ENCODE measurements at places on chromosomes 2 and 18.

GRCh38 chr18:58755304-58756010, 84.2 kb downstream of the MALT1 start:
- no peak for DNase-seq

GRCh38 chr2:155643056-155643775, 689.3 kb downstream of the NR4A2 start:
- no peak for DNase-seq

DNA sequence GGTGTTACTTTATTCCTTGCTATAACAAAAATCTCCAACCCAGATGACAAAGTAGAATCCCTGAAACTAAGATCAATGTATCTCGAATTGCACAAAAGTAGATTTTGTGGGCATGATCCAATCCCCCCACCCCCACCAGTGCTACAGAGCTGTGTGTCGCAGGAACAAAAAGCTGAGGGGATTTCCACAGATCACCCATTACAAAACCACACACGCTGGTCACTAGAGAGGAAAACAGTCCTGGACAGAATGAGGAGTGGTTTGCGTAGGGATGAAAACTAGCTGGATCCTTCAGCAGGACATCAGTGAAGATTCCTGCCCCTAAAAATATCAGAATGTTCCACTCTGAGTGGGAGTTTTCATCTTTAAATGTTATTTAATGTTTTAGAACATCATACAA, 165.3 kb upstream of the STK17B start:
- DNase-seq, result no peak

DNA sequence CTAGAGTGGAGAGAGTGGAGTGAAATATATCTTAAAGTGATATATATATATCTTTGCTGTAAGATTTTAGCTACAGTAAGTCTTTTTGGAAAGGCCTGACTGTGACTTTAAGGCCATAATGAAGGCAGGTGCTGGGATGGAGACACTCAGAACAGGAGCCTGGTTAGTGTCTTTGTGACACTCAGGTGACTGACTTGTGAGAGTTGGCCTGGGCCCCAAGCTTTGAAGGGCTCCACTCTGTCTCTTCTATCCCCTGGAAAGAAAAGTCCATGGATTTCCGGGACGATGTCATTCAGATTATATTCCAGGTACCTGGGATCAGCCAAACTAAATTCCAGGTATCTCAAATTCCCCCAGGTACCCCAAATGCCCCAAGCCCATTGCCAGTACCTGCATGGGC, 276.6 kb downstream of the PDE11A start:
- DNase-seq, result no peak

DNA sequence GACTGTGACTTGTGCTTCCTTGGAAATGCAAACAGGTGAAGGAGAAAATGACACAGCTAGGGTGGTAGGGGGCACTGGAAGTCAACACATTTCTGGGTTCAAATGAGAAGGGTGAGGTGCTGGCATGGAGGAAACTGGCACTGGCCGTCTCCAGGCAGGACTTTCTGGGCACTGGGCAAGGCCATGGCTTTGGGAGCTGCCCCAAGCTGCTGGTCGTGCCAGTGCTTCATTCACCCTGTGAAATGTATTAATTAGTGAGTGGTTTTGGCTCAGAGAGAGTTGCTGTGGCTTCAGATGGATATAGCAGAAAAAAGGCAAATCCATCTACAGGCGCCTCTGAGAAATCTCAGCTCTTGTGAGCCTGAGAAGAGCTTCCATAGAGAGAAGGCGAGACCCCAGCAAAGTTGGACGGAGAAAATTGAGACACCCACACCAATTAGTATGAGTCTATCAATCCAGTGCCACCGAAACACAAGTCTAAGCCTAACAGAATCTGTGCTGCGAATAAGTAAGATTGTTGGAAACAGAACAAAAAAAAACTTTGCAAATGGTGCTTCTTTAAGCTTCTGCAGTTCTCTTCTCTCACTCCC, 202.1 kb upstream of the TNP1 start:
- DNase-seq, result no peak

- DNase-seq, result no peak
These were observed 83.4 kb downstream of the TTC27 start for GRCh38 chr2:32711219-32711618.

DNA sequence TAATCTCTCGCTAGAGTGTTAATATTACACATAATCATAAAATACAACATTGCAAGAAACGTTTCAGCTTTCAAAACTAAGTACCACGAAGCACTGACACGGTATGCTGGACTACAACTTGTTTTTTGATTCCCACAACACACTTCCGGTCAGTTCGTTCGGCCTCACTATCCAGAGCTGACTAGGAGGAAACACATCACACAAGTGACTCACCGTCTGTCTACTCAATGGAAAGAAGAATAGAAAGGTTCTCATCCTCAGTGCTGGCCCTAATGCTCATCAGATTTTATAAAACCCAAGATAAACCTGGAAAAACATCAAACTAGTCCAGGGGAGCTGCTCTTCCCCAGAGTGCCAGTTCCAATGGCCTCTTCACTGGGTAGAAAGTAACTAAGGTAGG, 42.9 kb downstream of the ZNF385B start:
- no peak for DNase-seq

DNA sequence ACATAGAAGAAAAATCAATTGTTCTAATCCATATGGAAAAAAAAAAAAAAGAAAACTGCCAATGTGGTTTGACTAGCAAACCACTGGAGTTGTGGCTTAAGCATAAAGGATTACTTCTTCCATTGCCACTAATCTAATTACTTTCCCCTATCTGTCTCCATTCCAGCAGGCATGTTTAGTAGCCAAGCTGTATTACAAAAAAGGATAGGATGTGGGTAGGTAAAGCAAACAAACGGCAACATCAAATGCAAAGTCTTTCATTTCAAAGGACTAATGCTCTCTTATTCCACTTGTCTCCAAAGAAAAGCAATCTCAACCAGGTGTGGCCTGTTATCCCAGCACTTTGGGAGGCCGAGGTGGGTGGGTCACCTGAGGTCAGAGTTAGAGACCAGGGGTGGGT, 36.5 kb downstream of the SLC8A1 start:
- DNase-seq, result no peak

GRCh38 chr2:240503848-240504247, 53.9 kb downstream of the ANKMY1 start:
- no peak for DNase-seq

DNA sequence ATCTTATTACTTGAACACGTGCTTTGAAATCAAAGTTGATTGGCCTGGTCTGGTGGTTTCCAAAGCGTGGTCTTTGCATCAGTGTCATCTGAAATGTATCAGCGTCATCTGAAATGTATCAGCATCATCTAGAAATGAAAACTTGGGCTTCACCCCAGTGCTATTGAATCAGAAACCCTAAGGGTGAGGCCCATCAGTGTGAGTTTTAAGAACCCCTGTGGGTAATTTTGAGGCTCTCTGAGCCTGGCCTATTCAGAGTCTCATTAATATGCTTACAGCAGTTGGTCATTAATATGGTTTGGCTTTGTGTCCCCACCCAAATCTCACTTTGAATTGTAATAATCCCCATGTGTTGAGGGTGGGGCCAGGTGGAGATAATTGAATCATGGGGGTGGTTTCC, 85.2 kb downstream of the NYAP2 start:
- DNase-seq, result no peak

- no peak for DNase-seq
These were observed 64.5 kb downstream of the DYSF start for GRCh38 chr2:71517851-71518250.

DNA sequence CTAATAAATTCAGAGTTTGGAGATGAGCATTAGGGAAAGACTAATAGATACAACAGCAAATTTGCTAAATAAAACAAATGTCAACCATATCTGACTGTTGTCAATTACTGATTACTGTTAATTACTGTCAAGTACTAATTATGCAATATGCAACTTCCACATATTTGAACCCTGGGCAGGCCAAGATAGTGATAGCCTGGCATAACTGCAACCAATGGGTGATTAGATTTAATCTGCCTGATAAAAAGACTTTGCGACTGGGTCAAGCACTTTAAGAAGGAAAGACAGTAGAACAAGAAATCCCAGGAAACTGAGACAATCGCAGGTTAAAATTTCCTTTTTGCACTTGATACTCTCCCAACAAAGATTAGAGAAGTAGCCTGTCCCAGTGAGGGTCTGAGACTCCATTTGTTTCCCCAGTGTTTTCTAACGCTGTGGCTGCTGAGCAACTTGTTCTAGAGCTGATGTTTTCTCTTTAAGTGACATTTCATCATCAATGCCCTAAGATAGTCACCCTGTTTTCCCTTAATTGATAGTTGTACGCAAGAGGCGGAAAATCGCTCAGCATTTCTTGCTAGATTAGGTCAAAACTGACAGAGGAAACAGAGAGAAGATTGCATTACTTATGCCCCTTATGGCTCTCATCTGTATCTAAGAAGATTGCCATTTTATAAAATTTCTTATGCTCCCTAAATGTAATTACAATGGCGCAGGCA, 17.8 kb downstream of the ARHGAP15 start:
- no peak for DNase-seq

DNA sequence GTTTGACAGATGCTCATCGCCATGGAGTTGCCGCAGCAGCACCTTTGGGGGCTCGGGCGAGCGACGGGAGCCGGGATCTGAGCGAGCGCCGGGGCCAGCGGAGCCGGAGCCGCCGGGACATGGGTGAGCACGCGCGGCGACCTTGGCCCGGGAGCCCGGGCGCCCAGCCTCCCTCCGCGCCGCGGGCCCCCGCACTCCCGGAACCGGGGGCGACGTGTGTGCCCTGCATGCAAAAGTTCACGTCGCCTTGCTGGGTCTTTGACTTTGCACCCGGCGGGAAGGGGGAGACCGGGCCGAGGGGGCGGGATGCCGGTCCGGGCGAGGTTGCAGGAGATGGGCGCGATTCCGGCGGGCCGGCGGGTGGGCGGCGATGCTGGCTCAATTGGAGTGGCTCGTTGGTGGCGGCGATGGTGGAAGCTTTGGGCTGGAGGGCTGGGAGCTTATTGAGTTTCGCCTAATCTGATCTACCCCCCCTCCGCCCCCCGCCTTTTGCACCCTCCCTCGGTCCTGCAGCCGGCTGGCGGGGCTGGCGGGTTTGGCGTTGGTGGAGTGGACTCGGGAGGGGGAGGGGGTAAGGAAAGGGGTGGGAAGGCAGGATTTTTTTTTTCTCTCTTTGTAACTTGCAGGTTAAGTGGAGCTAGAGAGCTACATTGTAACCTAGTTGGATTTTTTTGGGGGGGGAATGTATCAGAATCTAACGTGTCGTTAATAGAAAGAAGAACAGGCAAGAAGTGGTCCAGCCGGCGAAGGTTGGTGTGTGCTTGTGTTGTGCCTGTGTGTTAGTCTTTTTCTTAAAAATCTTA, at the start of gene SETBP1:
SETBP1 (plus strand) TSS at position 616 of the 803 bp plus-strand sequence. CDS start 20,459 bp downstream, outside the sequence.
- DNase-seq, result no peak

Measured in activated T-cell treated with anti-CD3 and anti-CD28 coated beads, Interleukin-2, amount 50 U/mL, for 4 hours (primary cell).